ENCODE measurements at places on chromosomes 7 and 10.

DNA sequence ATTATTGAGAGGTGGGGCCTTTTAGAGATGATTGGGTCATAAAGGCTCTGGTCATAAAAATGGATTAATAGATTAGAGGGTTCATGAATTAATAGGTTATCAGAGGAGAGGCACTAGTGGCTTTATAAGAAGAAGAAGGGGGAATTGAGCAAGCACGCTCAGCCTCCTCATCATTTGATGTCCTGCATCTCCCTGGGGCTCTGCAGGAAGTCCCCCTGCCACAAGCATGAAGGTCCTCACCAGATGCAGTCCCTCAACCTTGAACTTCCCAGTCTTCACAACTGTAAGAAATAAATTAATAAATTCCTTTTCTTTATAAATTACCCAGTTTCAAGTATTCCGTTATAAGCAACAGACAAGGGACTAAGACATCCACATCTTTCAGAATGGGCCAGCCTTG is 17.1 kb upstream of the C10orf67 start:
- no peak for DNase-seq

DNA sequence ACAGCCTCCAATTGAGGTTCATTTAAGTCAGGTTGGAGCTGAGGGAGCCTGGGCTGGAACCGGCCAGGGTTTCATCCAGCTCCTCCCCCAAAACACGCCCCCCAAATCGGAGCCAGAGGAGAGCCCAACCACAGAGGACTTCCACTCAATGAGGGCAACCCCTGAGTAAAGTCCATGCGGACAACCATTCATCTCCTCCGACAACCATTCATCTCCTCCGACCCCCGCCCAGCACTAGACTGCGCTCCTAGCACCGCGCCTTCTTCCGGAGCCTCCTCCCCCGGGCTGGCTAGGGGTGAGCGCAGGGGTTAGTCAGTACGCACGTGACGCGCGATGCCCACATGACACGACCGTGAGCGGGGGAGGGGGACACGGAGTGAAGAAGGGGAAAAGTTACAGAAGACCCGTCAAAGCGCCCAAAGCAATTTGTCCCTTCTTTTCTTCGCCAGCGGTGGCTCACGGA is 1.4 kb downstream of the MAGI2 start:
- peak; percentile 83 for DNase-seq

DNA sequence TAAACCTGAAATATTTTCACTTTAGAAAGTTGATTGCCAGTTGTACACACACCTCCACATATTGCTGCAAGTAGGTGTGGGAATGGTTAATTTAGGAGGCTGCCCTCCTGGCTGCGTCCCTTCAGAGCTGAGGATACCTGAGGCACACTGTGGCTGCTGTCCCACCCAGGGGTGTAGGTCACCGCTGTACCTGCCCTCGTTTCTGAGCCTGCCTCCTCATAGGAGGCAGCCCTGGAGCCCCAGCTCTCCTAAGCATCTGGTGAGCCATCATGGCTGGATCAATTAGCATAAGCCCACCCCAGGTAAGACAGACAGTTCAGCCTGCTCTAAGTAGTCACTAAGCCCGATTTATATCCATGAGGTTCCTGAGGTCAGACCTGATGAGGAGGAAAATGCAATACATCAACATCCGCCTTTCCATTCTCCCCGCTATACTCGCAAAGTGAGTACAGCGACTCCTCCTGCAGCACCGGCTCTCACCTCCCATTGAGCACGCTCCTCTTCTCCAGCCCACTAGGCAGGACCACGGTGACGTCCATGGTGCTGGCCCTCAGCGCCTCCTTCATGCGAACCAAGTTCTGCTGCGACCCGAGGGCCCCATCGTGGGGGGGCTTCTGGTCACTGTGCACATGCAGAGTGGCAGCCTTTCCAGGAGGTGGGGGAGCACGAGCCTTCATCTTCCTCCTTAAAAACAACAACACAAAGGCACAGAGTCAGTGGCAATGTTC is 97.2 kb downstream of the COBL start:
- no peak for DNase-seq

DNA sequence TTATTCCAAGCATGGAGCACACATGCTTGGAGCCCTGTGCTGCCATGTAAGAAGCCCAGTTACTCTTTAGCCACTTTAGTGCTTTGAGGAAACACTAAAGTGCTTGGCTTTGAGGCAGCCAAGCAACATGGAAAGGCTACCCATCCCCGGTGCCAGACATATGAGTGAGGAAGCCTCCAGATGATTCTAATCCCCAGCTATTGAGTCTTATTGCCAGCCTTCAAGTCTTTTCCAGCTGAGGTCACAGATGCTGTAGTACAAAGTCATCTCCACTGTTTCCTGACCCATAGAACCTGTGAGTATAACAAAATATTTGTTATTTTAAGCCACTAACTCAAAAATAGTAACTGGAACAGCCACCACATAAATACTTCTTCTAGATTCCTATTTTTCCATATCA is 91.4 kb upstream of the CYP26C1 start:
- DNase-seq: peak; percentile 32

DNA sequence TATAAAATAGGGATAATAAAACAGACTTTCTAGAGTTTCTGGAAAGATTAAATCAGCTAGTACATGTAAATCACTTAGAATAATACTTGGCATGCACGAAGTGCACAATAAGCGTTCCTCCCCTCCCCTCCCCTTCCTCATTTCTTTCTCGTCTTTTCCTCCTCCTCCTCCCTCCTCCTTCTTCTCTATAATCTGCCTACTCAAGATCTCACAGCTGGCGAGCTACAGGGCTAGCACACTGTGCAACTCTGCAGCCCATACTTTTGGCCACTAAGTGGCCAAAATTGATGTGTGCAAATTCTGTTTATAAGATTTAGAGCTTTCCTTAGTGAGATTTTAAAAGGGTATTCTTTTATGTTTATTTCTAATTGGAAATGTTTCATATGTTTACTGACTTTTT is 565.3 kb downstream of the PHTF2 start:
- DNase-seq: no peak

DNA sequence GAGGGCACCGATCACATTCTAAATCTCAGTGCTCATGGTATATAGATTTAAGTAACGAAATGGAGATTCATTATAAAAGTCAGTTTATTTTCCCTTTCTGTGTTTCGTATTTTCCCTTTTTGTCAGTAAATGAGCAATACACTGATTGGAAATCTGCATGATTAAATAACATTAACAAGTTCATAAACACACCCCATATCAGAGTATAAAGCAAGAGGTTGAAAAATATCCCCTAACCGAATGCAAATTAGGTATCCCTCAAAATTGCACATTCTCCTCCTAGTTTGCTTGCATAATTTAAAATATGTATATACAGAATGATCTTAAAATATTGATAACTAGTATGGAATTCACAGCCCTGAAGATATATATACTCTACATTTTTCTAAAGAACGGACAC is 64.6 kb downstream of the SLC37A3 start:
- DNase-seq: no peak

- DNase-seq: peak; percentile 89
Observed at GRCh38 chr10:43407576-43408330, 1.2 kb downstream of the HNRNPF start.

DNA sequence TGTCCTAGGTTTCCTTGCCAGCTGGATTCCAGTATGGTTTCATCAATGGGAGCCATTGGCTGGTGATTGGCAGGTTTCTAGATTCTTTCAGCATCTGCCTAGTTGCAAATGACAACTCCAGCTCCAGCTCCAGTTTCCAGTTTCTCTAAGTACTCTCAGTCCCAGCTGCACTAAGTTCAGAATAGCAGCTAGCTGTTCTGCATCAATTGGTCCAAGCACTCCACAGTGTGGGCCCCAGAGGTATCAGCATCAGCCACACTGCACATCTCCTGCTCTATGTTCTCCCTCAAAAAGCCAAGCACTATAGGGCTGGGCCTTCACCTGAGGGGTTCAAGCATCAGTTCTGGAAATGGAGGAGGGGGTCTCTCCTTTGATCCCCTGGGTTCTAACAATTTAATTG is 143.4 kb downstream of the VPS50 start:
- no peak for DNase-seq

GRCh38 chr10:130515670-130516069 is 379.5 kb downstream of the GLRX3 start:
- no peak for DNase-seq

GRCh38 chr7:18399436-18400235 is 95.9 kb upstream of the HDAC9 start:
- DNase-seq: no peak

GRCh38 chr7:108697254-108697653 is 127.6 kb downstream of the DNAJB9 start:
- no peak for DNase-seq

DNA sequence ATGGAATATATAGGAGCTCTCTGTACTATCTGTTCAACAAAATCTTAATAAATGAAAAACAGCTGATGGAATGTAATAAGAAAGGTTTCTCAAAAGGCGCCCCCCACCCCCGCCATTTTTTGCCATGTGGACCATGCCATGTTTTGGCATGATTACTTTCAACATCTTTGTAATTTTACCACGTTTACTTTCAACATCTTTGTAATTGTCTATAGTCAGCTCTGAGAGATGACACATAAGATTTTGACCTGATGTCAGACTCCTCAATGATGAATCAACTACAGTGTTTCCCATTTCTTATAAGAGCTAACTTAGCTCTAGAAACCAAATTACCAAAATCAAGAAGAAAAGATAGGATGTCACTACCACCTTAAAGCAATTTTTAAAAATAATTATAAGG is 144.9 kb upstream of the AHR start:
- DNase-seq: no peak

DNA sequence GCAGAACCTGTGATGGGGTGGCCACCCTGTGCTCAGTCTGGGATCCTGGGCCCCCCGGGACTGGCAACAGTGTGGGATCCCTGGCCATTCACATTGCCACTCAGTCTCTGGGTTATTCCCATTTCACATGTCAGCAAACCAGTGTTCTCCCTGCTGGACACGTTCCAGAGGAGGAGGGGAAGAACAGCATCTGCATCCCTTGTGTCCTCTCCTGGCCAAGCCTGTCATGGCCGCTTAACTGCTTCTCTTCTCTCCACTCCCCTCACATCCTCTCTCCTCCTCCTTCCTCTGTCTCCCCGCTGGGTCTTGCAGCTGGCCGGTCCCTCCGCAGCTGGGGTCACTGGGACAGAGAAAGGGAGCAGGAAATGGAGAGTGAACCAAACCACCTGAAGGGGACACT is 74.4 kb downstream of the C10orf105 start:
- DNase-seq: no peak

GRCh38 chr10:77643795-77644468 is 6.3 kb upstream of the KCNMA1 start:
- DNase-seq: peak; percentile 59

DNA sequence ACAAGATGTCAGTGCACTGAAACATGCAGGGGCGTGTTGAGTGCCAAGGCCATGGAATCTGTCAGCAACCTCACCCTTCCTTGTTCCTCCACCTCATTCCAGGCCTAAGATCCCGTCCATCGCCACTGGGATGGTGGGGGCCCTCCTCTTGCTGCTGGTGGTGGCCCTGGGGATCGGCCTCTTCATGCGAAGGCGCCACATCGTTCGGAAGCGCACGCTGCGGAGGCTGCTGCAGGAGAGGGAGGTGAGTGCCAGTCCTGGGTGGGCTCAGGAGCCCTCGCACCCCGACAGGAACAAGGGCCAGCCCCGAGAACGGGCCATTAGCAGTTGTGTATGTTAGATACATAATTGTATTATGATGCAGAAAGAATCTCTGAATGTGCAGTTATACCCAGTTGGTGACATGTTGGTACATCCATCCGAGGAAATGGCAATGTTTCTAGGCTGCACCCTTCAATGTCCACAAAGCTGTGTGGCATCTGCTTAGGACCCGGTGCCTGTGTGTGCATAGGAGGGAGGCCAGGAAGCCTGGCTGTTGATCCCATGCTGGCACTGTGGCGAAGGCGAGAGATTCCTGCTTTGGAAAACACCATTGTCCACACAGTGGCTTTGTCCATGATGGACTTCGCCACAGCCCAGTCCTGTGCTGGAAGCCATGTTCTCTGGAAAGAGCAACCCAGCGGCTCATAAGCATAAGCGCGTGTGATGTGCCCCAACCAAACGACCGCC is 154.2 kb downstream of the EGFR start:
- no peak for DNase-seq

DNA sequence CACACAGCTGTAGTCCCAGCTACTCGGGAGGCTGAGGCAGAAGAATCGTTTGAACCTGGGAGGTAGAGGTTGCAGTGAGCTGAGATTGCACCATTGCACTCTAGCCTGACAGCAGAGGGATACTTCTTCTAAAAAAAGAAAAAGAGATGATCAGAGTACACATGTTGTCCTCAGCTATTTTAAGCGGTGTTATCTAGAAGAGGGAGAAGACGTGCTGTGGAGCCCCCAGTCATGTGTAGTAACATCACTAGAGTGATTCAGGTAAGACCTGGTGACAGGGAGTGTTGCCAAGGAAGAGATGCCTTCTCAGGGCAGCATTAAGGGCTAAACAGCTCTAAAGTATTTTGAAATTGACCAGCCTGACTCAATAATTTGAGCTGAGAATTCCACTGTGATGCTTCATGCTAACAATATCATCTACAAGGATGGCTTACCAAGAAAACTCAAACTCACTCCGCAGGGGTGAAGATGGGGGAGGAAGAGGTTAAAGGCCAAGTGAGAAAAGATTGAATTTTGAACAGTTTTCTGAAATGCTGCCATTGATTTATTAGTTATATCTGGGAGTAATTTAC is 97.4 kb downstream of the KLF6 start:
- no peak for DNase-seq

GRCh38 chr10:125023255-125023654 is 81.3 kb downstream of the ZRANB1 start:
- no peak for DNase-seq

DNA sequence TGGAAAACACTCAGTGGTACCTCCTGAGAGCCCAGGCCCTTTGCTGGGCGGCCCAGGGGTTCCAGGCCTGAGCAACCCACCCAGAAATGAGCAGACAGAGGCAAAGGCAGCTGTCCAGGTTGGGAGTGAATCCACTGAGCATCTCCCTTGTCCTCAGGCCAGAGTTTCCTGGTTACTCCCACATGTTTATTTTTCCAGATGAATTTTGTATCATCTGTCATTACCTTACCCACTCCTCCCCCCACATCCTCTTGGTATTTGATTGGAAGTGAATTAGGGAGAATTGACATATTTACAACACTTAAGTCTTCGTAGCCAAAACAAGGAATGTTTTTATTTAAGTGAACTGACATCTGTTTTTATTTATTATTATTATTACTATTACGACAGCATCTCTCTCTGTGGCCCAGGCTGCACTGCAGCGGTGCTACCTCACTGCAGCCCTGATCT is 13.2 kb upstream of the LMBR1 start:
- peak; percentile 72 for DNase-seq

DNA sequence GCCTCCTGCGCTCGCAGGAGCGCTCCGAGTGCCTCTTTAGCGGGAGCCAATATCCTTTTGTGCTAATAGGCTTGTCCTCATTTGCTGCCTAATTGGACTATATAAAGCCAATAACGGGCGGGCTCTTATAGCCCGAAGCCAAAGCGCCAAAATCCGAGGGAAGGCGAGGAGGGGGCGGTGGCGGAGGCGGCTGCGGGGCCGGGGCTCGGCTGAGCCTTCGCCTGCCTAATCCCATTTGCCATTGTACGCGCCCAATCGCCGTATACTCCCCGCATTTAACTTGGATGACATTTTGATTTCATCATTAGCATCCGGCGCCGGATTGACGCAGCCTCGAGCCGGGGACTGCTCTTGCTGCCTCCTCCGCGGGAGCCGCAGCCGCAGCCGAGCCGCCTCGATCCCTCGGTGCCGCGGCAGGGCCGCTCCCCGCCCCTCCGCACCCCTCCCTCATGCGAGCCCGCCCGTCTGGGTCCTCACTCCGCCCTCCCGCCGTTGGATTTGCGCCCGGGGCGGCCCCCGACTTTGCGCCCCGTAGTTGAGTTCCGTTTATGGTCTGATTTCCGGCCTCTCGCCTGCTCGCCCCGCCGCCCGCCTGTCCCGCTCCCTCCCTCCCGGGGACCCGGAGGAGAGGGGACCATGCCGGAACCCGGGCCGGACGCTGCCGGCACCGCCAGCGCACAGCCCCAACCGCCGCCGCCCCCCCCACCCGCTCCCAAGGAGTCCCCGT is at the start of gene HMX3:
HMX3 (plus strand) TSS at position 556 of the 727 bp plus-strand sequence; CDS start at position 637, 81 bp downstream.
- DNase-seq: no peak

Measured in fibroblast of gingiva (primary cell).